Stimulated activated CD8-positive, alpha-beta memory T cell treated with anti-CD3 and anti-CD28 coated beads, Interleukin-2, amount 100 ng/mL, for 48 hours (primary cell): ENCODE measurements at places on chromosomes 5 and 9.

- no peak for DNase-seq
These were observed 56.3 kb downstream of the TMEM174 start for GRCh38 chr5:73229271-73229670.

- DNase-seq: no peak
These were observed 4.1 kb upstream of the CEP120 start for GRCh38 chr5:123427281-123427680.

DNA sequence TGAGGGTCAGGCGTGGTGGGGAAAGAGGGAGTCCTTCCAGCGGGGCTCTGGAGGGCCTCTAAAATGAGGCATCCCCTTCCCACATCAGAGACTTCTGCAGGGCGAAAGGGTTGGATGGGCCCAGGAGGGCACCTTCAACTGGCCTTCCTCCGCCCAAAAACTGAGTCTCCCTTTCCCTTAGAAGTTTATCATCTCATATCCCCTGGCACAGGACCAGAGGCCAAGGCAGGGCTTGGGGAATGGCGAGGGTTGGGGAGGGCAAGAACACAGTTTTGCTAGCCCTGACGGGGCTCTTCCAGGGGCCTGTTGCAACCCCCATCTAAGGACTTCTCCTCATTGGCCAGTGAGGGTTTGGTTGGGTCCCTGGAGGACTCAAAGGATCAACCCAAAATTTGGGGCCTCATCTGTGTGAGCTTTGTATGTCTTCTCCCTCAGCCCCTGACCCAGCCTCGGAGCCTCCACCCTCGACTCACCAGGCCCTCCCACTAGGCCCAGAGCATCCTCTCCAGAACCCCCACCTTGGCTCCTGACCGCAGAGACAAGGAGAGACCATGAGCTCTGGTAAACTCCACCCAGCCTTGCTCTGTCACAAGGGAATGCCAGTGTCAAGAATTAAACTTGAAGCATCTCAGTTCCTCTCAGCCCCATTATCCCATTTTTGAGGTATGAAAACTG, 24.1 kb downstream of the AQP7 start:
- DNase-seq: no peak

DNA sequence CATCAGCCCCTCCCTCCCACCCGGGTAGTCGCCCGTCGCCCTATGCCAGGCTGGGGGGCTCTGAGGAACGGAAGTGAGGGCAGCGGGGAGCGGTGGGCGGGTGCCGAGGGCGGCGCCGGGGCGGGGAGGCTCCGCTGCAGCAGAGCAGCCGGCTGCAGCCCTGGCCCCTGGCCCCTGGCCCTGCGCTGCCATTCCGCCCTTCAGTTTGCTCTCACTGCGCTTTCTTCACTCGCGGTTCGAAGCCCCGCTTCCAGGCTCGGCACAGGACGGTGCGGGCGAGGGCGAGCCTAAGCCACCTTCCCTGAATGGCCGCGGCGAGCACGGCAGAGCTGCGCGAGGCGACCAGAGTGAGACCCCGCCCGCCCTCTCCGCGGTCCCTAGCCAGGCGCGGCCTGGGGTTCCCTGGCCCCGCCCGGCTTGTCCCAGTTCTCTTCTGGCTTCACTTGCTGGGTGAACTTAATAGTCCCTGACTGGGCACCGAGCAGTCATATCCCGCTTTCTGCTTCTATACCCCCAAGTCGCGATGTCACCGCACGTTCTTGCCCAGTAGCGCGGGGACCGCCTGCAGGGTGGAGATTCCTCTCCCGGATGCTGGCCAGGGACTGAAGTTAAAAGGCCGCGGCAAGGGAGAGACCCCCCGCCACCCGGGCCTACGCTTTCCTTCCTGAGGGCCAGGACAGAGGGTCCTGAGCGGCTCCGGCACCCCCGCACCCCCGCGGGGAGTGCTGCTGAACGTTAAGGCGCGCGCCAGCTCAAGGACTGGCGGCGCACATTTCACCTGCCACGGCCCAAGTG, 623 bp upstream of the TRIM36 start:
- no peak for DNase-seq

DNA sequence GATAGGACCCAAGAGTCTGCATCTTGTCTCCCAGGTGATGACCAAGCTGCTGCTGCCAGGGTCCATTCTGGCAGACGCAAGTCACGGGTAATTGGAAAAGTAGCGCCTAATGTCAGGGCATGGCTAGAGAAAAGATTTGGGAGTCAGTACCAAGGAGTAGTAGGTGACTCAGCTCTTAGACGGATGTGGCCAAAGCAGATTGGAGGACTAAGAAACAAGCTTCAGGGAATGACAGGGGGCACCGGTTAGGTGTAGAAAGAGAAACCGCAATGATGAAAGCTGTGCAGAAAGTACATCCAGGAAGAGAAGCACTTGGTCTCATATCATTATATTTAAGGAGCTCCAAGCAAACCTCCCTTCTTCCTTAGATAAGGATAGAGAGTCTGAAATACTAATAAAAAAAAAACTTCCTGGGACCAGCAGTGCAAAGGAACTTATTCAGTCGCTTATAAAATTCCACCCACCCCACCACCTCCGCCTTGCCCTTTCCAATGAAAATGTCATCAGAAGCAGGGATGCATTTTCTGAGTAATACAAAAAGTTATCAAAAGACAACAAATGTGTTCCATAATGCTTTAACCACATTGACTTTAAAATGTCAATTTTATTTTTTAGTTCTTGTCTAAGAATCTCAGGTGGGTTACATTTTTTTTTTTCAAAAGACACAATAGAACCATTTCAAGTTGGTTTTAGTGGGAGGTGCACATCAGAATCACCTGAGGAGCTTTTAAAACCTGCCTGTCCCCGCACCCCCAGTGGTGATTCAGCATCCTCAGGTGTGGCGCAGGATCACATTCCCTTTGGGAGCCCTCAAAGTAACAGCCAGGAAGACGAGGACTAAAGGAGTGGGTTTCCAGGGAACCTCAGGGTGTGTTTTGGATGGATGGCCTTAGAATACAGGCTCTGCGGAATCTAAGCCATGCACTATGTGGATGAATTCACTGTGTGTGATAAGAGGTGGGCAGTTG, 31.2 kb downstream of the PTPN3 start:
- no peak for DNase-seq

DNA sequence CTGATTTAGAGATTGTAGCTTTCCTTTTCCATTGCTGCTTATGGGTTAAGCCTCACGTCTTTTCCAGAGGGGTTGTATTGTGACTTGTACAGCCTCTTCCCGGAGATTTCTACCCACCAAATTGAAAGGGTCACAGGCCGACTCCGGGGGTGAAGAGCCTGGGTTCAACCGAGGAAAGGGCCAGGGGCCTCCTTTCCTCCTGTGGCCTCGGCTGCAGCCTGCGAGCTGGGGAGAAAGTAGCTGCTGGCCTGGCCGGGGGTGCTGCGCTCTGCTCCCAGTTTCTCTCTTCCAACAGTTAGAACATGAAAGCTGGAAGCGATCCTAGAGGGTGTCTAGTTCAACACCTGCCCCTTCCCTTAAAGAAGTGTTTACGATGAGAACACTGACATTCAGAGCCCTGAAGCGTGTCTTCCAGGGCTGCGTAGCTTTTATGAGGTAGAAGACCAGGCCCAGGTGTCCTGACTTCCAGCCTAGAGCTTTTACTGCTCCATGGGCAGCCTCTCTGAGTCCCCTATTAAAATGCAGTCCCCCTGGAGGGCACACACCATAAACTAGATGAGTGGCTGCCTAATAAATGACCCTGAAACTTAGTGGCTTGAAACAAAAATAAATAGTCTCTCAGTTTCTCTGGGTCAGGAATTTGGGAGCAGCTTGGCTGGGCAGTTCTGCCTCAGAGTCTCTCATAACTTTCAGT, 56.9 kb downstream of the ACER2 start:
- no peak for DNase-seq

DNA sequence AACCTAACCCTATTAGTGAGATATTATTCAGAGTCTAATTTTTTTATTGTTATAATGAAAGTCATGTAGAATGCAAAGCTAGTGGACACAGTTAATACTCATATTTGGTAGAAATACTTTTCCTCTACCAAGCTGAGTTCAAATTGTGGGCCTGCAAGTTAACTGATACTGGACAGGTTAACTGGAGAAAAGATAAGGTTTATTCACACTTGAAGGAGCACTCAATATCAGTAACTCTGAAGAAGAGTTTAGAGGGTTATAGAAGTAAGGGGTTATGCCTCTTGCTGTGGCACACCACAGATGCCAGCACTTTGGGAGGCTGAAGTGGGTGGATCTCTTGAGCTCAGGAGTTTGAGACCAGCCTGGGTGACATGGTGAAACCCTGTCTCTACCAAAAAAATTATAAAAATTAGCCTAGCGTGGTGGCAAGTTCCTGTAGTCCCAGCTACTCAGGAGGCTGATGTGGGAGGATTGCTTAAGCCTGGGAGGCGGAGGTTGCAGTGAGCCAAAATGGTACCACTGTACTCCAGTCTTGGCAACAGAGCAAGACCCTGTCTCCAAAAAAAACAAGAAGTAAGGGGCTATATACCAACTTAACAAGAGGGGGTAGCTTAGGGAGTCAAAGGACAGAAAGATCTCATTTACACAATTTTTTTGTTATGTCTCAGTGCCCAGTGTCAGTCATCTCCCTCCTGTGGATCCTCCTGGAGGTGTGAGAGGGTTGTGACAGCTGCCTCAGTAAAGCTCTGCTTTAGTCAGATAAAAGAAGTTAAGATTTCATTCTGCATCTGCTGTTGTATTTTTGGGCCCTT, 121.2 kb upstream of the GRHPR start:
- no peak for DNase-seq

DNA sequence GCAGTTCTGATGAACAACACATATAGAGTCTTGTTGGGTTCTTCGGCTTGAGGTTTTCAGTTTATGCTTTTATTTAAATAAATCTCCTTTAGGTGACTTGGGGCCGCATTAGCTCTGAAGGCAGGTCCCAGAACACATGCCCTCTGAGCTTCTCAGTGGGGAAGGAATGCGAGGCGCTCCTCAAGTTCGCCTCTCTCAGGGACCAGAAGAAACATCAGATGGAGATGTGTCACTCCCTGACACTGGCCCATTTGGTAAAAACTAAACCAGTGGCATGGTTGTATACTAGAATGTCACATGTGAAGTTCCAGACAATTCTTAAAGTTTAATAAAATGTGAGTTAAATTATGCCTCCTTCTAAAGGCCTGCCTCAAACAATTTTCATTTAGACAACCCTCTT, 1.9 kb downstream of the MACROH2A1 start:
- DNase-seq: no peak

DNA sequence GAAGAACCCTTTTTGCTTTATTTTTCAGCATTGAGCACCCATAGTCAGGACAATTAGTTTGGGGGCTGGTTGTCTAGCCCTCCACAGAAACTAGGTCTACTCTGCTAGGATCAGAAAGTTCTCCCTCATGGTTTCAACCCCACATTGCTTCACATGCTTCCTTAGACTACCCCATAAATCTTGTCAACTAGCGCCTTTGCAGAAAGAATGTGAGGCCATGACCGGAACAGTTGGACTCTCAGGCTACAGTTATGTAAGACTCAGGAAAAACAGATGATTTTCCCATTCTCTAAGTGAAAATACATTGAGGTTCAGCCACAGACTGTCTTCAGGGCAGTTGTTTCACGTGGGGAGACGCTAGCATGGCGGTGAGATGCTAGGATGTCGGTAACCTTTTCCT, 255.6 kb downstream of the NR3C1 start:
- no peak for DNase-seq

DNA sequence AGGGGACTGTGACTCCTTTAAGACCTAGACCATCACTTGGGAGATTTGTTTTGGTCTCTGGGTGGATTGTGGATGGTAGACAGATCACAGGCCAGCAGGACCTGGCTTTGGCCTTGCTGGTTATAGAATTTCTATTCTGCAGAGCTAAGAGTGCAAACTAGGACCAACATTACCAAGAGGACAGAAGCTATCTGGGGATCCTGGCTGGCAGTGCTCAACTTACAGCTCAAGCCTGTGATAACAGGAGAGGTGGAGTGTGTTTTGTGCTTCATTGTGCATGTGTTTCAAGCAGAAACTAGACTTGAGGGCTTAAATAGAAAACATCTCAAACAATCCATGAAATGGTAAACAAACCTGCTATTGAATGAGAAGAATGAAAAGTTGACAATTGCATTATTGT, 106.7 kb downstream of the ZNF462 start:
- DNase-seq: no peak

GRCh38 chr5:23314827-23315226, 192.6 kb upstream of the PRDM9 start:
- no peak for DNase-seq

GRCh38 chr9:37220971-37221370, 100.6 kb downstream of the ZCCHC7 start:
- DNase-seq: no peak

DNA sequence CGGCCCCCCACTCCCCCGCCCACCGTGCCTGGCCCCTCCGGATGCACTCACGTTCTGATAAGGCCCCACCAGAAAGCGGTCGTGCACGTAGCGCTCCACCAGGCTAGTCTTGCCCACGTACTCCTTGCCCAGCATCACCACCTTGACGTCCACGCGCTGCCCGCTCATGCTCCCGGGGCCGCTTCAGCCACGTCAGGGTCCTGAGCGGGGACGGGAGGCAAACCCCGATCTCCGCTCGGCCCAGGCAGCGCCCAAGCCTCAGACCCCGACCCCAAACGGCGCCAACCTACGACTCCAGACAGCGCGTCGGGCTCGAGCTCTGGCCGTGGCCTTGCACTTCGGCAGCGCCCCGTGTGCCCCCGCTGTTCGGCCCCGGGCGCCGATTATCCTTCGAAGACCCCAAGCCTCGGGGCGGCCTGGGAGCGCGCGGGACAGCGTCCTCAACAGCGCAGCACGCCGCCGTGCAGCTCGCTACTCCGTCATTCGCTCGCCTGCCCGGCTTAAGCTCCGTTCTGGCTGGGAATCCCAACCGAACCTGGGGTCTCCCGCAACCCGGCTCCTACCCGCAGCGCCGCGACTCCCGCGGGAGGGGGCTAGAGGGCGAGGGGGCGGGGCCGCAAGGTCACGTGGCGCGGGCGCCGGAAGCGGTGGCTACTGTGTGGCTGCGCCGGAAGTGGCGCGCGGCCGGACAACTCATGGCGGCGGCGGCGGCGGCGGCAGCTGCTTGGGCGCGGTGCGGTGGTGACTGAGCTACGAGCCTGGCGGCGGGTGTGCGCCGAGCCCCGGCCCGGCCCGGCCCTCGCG, at the start of the genes PRELID1 and RAB24:
Gene PRELID1, plus strand, starts transcription at position 679 of the 804 bp plus-strand sequence. CDS start 187 bp downstream, outside the sequence.
Gene RAB24, minus strand, starts transcription at position 599 of the 804 bp plus-strand sequence. Its CDS starts 431 bp downstream, at position 168.
- peak; percentile 88 for DNase-seq

DNA sequence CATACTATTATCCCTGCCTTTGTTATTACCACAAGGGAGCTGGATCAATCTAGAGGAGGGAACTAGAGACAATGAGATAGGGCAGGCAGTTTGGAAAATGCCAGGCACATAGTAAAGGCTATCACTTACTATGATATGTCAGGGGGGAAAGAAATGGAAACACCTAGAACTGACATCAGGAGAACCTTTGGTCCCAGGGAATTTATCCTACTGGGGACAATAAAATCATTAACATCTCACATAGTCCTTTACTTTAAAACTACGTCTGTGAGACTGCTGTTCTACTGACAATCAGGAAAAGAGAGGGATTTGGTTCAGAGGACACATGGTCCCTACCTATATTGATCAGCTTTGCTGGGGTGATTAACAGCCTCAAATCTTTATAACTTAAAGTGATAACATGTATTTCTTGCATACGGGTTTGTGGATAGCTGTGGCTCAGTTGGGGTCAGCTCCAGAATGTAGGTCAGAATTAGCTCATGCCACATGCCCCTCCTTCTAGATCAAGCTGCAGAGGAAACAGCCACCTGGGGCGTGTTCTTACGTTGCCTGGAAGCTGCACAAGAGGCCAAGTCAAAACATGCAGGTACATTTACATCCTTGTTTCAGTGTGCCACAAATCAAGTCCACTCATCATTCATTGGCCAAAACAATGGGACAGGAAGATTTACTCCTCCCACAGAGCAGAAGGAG, 43.9 kb upstream of the ALDOB start:
- no peak for DNase-seq

GRCh38 chr9:88498880-88499279, 36.1 kb upstream of the NXNL2 start:
- no peak for DNase-seq

GRCh38 chr5:143892271-143892670, 80.3 kb downstream of the HMHB1 start:
- DNase-seq: no peak
